Brain pericyte (primary cell): ENCODE measurements at places on chromosomes 1 and 21.

DNA sequence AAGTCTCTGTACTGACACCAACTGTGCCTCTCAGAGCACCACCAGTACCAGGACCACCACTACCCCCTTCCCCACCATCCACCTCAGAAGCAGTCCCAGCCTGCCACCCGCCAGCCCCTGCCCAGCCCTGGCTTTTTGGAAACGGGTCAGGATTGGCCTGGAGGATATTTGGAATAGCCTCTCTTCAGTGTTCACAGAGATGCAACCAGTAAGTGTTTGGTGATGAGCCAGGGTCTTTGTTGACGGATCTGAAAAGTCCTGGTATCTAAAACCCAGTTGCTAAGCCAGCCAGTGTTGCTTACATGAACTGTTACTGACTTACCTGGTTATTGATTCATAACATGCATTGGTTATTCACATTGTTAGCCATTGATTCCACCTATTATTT lies 1.1 kb downstream of the C1orf56 start:
- DNase-seq = no peak

DNA sequence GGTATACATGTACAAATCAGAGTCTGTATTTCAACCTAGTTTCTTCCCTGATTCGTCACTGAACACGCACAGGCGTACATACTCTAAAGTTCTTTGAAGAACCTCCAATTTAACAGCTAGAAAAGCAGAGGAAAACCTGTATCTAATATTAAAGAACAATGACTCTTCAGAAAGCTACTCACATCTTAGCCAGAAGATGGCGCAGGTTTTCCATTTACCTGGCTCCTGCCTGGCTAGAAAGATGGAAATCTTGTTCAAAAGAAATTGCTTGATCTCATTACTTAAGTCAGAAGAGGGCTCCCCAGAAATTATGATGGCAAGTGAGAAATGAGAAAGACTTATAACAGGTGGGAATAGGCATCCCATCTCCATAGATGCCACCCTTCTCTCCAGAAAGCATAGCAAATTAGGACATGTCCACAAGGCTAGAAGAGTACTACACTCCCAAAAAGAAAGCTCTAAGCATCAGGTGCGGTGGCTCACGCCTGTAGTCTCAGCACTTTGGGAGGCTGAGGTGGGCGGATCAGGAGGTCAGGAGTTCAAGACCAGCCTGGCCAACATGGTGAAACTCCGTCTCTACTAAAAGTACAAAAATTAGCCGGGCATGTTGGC lies 19.0 kb upstream of the L1TD1 start:
- no peak for DNase-seq

DNA sequence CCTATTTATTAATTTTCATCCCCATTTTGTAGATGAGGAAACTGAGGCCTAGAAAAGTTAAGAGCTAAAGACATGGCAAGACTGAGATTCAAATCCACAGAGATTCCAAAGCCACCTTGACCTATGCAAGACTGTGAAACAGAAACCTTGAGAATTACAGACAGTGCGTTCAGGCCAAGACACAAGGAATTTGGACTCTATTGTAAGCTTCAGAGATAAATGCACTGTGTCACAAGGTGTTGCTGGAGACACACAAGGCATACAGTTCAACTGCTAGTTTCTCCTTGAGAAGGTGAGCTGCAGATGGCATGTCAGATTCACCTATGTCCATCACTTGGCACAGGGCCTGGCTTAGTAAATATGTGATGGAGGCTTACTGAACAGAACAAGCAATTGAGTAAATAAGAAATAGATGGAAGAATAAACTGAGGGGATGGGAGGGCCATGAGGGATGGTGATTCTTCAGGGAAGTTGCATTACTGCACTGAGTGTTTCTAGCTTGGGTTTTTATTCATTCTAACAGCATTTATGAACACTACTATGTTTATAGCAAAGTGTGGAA lies 215.0 kb downstream of the DAB1 start:
- DNase-seq = no peak

GRCh38 chr1:233520261-233521191 lies 93.4 kb upstream of the KCNK1 start:
- no peak for DNase-seq

GRCh38 chr1:9454494-9455066 lies 84.7 kb upstream of the SLC25A33 start:
- DNase-seq = no peak

GRCh38 chr21:37965088-37965805 lies 49.0 kb upstream of the KCNJ6 start:
- DNase-seq = no peak

- DNase-seq = no peak
These were observed 37.9 kb upstream of the RHOU start for GRCh38 chr1:228697207-228698016.

GRCh38 chr1:178543290-178543607 lies 30.3 kb downstream of the TEX35 start:
- DNase-seq = no peak

DNA sequence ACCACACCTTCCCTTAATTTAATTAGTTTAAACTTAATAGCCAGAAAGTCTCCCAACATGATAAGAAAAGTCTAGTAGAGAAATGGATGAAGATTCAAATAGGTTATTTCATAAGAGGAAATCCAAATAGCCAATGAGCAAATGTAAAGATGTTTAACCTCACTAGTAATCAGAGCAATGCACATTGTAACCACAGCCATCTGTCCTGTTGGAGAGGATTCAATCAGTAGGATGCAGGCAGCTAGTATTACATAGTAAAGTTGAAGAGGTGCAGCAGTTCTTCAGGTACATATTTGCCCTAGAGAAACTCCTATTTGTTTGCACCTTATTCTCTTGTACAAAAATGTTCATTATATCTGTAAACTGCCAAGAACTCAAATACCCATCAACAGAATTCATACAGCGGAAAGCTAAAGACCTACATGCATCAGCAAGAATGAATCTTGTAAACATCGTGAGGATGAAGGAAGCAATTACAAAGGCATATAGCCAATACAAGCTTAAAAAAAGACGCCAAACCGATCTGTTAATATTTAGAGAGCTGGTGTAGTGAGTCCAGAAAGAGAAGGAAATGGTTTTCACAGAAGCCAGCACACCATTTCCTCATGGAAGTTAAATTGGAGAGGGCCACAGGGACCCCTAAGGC lies 27.9 kb downstream of the DIP2A start:
- DNase-seq = no peak

GRCh38 chr1:200659269-200659668 lies 10.4 kb downstream of the DDX59 start:
- no peak for DNase-seq

DNA sequence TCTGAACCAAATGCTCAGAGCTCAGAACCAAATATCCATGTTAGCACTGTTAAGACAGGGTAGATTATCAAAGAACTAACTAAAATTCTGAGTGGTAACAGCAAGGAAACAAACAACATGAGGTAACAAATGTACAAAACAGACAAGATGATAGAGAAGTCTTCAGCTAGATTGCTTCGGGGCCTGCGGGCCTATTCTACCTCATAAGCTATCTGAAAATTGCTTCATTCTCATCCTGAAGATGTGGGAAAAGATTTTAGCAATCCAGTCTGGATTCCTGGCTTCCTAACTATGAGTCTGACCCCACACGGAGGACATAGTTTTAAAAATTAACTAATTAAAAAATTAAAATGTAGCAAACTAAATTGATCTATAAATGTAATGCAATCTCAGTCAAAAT lies 9.2 kb upstream of the QSOX1 start:
- no peak for DNase-seq

DNA sequence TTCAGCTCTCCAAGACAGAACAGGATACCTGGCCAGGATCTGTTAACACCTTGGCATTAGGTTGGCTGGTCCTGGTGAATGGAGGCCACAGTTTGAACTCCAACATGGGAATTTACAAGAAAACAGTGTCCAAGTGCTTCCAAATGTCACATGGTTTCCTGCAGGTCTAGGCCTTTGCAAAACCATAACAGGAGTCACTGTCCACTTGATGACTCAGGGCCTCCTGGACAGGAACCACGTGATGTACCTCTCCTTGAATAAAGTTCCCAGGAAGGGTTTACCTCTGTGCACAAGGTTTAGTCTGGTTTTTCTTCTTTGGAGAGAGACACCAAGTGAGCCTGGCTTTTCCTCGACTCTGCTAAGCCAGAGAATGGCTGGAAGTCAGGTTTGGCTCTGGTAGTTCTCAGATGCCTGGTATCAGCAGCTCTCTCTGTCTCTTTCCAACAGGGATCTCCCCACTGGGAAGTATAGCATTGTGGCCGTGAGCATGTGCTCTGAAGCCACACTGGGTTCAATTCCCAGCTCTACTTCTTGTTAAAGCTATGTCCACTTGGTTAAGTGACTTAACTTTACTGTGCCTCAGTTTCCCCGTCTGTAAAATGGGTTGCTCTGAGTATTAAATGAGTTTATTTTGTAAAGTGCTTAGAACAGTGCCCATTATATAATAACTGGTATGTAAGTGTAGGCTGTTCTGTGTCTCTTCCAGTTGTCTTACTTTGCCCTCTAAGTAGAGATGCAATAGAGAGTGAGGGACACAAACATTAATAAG lies 27.3 kb upstream of the TMEM61 start:
- no peak for DNase-seq

DNA sequence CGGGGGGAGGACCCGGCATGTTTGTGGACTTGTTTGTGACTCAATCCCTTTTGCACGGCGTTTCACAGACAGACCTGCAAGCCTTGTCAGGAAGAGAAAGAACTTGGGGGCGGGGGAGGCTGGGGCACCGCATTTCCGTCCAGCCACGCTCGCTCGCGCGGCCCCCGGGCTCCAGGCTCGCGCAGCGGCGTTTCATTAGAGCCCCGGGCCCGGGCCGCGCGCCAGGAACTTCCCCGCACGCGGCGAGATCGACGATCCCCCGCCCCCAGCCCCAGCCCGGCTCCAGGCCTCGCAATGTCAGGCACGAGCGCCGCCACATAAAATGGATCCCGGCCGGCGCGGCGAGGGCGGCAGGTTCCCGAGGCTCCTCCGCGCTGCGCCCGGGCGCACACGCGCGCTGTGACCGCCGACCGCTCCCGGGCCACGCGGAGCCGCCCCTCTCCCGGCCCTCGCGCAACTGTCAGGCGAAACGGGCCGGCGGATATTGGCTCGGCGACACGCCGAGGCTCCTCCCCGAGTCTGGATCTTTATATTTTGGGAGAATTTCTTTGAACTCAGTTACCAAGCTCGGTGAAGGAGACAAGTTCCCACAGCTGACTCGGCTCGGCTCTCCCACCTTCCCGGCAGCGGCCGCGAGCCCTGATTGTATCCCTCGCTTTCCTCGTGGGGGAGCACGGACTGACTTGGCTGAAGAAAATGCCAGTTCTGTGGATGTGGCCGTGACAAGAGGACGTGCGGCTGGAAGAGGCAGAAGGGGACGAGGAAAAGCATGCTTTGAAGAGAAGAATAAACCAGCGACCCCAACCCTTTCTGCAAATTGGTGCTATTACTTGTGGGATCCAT lies at the start of gene KIF26B:
Gene KIF26B (plus strand): TSS at position 557 of the 843 bp plus-strand sequence. CDS start 440 bp downstream, outside the sequence.
- no peak for DNase-seq

DNA sequence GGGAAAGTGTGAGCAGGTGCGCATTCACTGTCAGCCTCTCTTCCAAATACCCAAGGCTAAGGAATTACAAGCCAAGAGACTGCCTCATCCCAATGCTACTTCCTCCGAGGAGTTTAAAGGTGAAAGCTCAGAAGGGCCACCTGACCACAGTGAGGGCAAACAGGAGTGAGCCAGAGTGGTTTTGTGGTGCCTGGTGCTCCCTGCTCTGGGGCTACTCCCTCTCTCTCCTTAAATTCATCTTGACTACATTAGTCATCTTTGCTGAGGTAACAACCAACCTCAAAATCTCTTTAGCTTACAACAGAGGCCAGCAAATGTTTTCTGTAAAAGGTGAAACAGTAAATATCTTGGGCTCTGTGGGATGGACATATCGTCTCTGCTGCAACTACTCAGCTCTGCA lies 14.2 kb upstream of the ZBTB8A start:
- DNase-seq = no peak

GRCh38 chr1:98201666-98202081 lies 280.8 kb upstream of the DPYD start:
- DNase-seq = no peak

- no peak for DNase-seq
These were observed 81.9 kb upstream of the C1orf174 start for GRCh38 chr1:3981746-3982505.

DNA sequence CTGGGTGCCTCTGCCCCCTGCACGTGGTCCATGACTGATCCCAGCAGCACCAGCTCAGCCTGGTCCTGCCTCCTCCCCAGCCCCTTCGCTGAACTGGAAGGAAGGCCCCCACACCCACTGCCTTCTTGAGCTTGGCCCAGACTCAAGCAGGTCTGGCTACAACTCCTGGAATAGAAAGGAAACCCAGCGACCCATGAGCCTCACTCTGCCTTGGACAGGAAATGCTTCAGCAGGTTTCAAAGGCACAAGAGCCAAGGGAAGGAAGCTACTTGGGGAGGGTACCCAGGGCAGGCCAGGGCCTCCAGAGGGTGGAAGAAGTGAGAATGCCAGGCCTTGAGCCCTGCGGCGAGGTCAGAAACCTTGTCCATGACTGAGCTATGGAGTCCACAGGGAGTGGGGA lies 35.9 kb upstream of the RD3 start:
- no peak for DNase-seq

GRCh38 chr1:163610486-163610885 lies 288.7 kb downstream of the NUF2 start:
- no peak for DNase-seq

DNA sequence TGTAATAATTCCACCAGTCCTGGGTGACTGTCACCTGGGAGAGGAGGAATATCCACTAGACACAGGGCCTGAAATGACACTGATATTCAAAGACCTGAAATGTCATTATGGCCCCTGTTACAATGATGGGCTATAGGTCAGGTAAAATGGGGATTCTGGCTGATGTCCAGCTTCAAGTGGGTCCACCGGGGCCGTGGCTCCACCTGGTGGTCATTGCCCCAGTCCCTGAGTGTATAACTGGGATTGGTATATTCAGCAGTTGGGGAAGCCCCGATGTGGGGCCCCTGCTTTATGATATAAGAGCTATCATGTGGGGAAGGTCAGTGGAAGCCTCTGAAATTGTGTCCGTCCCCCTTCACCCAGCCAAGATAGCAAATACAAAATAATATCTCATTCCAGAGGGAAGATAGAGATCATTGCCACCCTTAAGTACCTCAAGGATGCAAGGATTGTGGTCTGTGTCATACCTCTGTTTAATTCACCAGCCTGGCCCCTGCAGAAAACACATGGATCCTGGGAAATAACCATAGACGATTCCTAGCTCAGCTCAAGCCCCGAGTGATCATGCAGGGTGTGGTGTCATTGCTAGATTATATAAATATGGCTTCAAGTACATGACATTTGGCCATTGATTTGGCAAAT lies 19.4 kb downstream of the PLEKHO1 start:
- no peak for DNase-seq

- DNase-seq = no peak
These were observed 749 bp downstream of the AKIRIN1 start for GRCh38 chr1:38991638-38992411.

- no peak for DNase-seq
These were observed 55.9 kb downstream of the CDC7 start for GRCh38 chr1:91556556-91556955.

- no peak for DNase-seq
These were observed 5.2 kb upstream of the SPRR2E start for GRCh38 chr1:153099461-153100045.

DNA sequence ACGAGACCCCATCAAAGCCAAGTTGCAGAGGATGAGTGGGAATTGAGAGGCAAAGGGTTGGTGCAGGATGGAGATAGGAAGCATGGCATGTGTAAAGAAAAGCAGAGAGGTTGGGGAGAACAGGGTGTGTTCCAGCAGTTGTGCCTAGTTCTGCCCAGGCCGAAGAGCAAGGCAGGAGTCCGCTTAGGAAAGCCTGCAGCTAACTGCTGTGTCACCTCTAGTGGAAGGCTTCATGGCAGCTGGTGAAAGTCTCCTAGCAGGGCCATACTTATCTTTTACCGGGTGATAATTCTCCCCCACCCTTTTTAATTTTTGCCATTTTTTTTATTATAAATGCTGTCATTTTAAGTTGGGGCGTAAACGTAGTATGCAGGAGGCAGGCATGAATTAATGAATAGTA lies 93.6 kb downstream of the NFIA start:
- no peak for DNase-seq
